ENCODE measurements at places on chromosomes 2 and 18.

DNA sequence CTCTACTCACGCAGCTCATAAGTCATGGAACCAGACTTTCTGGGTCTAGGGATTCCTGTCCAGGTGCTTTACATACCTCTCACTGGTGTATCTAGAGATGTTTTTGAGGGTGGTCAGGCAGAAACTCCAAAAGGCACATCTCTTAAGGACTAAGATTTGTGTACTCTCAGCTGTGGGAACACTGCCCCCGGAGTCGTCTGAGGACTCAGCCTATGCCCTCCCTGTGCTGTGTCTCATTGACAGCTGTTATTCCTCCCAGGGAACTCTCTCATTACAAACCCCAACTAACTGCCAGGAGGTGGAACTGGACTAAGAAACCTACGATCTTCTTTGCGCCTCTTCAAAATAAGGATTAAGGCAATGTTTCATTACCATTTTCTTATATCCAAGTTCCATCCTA, 293.9 kb upstream of the DLGAP1 start:
- DNase-seq = no peak

DNA sequence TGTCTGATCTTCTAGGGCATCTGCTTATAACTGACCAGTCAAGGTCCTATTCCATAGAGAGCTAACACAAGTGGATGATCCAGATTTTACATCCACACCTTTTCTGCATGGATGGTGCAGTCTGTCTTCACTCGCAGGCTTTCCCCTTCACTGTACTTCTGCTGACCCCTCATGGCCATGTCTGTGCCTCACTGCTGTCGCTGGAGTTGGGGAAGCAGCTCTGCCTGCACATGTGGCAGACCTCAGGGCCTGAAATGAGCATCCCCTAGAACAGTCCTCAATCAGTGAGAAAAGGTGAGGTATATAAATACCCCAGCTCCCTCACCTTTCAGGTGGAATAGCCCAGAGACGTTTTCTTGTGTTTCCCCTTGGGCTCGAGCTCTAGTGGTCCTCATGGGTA, 233.8 kb downstream of the ANKRD36B start:
- DNase-seq = no peak

GRCh38 chr2:224948859-224949258, 93.4 kb downstream of the DOCK10 start:
- no peak for DNase-seq

- DNase-seq = no peak
Observed at GRCh38 chr2:192087398-192087958, 107.3 kb downstream of the TMEFF2 start.

GRCh38 chr18:8706791-8707555, 1.6 kb downstream of the MTCL1 start:
- no peak for DNase-seq

DNA sequence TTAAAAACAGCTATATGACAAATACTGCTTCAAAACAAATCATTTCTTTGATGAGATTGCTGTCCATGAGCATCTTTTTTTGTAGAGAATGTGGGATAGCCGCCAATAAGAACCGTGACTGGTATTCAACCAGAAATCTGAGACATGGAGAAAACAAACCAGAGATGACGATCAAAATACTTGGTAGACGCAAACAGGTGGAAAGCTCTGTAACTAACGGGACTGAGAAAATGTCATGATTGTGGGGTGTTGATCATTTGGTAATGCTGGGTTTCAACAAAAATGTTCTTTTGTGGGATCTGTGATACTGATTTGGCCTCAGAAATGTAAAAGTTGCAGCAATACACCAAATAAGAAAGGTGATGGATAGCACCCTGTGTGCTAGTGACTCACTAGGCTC, 364.8 kb downstream of the NYAP2 start:
- no peak for DNase-seq

- DNase-seq = no peak
Observed at GRCh38 chr18:65955747-65956146, 204.9 kb downstream of the CDH7 start.

DNA sequence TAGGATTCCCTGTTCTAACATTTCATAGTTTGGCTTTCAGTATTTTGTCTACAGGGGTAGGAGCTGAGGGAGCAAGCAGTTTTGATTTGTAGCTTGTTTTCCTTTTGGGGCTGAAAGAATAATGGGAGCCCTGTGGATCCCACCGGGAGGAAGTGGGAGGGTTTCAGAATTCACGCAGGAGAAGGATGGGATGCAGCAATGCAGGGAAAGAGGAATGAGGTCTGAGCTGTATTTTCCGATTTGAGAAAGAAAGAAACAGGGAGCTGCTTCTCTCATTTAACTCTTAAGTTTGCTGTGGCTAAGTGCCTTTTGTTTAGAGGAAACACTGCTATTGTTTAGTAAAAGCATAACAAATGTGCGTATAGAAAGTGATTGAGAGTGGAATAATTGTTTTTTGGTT, 141.0 kb downstream of the ADCYAP1 start:
- no peak for DNase-seq

DNA sequence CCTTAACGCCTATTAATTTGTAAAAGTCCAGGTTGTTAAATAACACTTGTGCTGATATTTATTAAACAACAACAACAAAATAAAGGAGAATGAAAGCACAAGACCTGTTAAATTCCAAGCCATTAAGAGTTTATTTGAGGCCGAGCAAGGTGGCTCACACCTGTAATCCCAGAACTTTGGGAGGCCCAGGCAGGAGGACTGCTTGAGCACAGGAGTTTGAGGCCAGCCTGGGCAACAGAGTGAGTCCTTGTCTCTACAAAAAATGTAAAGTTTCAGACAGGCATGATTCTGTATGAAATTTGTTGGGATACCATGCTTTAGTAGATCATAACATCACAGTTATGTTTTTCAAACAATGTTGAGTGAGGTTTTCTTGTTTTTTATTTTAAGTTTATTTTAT, 17.1 kb downstream of the PELI1 start:
- DNase-seq = no peak
